NCI-H2081 treated with DMSO at 0.1 percent for 48 hours (cell line): ENCODE measurements at places on chromosomes 2 and 18.

- no peak for DNase-seq
These were observed 49.1 kb downstream of the DDX1 start for GRCh38 chr2:15640784-15641183.

GRCh38 chr2:217977840-217978535 lies 24.8 kb downstream of the TNS1 start:
- DNase-seq: no peak

DNA sequence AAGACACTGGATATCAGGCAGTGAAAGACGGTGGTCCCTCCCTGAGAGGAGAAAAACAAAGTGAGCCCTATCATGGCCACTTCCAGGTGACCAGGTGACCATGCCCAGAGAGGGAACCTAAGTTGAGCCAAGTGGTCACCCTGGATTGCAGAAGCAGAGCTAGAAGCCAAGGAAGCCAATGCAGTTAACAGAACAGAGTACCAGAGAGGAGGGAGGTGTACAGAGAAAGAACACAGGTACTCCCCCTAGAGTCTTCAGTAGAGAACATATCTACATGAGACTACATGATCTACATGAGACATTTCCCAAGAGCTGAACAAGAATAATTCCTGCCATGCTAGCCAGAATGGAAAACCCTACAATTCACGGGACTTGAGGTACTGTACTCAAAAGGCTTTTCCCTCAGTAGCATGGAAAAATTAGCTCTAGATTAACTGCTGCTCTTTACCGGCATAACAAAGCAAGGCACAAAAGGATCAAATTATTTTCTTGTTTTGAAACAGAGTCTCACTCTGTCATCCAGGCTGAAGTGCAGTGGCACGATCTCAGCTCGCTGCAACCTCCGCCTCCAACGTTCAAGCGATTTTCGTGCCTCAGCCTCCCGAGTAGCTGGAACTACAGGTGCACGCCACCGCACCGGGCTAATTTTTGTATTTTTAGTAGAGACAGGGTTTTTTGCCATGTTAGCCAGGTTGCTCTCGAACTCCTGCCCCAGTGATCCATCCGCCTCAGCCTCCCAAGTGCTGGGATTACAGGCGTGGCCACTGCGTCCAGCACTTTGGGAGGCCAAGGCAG lies 23.5 kb downstream of the ROCK2 start:
- DNase-seq: no peak

- no peak for DNase-seq
These were observed 283.3 kb downstream of the NRXN1 start for GRCh38 chr2:50748671-50749070.

GRCh38 chr18:78782951-78783563 lies 196.6 kb upstream of the SALL3 start:
- DNase-seq: no peak

DNA sequence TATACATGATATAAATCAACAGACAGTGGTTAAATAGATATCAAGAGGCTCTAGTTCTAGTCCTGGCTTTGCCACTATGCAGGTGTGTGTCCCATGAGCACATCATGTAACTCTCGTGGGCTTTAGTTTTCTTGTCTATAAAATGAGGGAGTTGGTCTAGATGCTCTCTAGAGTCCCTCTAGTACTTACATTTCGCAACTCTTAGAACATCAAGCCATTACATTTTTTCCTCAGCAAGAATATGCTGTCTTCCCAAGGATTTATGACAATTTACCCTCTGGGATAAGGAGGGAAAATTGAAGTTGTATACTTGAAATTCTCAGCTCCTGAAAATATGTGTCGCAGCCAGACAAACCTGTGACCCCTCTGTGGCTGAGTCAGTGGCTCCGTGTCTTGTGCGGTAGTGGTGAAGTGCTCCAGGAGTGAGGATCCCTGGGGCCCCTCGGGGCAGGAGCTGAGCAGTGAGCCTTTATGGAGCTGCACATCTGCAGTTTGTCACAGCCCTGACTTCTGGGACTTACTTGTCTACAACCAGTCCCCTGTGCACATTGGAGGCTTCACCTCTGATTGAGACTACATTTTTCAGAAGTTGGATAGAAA lies 6.8 kb downstream of the PKP4 start:
- DNase-seq: no peak

GRCh38 chr2:72952110-72952823 lies 34.9 kb downstream of the EMX1 start:
- DNase-seq: no peak

DNA sequence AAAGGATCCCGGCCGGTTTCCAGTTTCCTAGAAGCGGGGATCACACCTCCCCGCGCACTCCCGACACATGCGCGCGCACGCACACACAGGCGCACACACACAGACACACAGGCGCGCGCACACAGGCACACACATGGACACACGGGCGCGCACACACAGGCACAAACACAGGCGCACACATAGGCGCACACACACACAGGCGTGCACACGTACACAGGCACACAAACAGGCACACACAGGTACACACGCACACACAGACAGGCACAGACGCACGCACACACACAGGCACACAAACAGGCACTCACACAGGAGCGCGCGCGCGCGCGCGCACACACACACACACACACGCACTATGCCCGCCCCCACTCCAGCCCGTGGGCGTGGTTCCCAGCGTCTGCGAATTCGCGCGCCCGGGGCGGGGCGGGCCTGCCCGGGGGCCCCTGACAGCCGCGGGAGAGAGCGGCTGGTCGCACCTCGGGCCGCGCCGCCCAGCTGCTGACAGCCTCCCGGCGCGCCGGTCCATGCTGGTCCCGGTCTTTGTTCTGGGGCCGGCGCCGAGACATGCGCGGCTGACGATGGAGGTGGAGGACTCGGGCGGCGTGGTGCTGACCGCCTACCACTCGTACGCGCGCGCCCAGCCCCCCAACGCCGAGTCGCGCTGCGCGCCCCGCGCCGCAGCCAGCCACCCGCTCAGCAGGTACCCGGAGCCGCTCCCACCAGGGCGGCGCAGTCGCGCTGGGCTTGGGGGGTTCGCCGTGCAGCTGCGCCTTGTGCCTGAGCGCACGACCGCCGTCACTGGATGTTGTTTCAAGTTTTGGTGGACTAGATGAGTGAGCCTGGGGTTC lies at the start of gene ARHGAP28:
TSS of gene ARHGAP28 (plus strand) at position 470 of the 845 bp plus-strand sequence. CDS start at position 576, 106 bp downstream.
- peak; percentile 61 for DNase-seq

DNA sequence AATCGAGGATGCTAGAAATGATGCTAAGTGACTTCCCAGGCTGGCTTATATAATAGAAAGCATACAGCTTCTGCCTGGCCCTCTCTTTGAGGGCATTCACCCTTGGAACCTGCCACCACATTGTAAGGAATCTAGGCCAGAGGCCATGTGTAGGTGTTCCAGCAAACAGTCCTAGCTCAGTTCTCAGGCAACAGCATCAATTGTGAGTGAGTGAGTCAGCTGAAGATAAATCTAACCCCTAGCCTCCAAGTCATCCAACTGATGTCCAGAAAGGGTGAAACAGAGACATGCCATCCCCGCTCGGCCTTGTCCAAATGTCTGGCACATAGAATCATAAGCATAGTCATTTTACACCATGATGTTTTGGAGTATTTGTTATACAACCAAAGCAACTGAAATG lies 324.3 kb upstream of the KLHL14 start:
- DNase-seq: no peak

- no peak for DNase-seq
These were observed 1.6 kb upstream of the RHOB start for GRCh38 chr2:20444993-20445910.

DNA sequence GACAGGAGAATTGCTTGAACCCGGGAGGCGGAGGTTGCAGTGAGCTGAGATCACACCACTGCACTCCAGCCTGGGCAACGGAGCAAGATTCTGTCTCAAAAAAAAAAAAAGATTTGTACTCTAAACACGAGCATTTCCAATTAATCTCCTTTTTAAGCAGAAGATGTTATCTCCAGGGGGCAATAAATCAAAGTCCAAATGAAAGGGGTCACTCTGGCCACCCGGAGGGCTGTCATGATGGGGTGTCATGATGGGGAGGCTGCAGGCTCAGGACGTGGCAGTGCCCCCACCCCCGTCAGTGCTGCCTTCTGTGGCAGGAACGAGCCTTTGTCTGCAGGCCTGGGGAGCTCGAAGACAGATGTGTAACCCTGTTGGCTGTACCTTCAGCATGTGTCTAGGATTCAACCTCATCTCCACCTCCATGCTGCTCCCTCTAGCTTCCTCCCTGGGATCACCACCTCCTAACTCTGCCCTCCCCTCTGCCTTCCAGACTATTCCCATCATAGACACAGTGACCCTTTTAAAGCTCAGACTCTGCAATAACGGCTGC lies 76.9 kb upstream of the YWHAQ start:
- no peak for DNase-seq

GRCh38 chr2:86078774-86079545 lies 26.7 kb downstream of the POLR1A start:
- no peak for DNase-seq

- no peak for DNase-seq
These were observed 272.8 kb downstream of the ZNF385B start for GRCh38 chr2:179588486-179589145.

GRCh38 chr2:160635488-160635887 lies 141.9 kb upstream of the RBMS1 start:
- no peak for DNase-seq

DNA sequence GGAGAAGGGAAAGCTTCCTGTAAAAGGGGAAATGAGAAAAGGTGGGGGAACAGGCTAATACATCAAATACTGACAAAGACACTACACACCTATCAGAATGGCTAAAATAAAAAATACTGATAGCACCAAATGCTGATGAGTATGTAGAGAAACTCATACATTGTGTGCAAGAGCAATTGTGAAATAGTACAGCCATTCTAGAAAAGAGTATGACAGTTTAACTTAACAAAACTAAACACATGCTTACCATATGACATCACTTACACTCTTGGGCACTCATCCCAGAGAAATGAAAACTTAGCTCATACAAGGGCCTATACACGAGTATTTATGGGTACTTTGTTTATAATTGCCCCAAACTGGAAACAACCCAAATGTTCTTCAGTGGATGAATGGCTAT lies 53.4 kb downstream of the ZNF638 start:
- DNase-seq: no peak

DNA sequence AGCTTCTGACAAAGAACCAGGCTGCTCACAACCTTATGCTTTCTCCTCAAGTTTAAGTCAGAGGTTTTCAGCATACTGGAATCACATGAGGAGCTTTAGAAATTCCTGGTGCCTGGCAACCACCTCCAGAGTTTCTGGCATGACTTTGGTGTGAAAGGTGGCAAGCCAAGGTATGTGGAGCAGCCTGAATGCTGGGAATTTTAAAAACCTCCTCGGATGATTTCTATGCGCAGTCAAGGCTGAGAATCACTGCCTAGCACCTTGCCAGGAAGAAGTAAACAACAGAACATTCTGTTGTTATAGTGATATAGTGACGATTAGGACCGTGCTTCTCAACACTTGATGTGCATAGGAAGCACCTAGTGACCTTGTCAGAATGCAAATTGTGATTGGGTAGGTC lies 11.7 kb downstream of the CCBE1 start:
- no peak for DNase-seq

- DNase-seq: no peak
These were observed 135.9 kb downstream of the TPGS2 start for GRCh38 chr18:36692921-36693332.

GRCh38 chr2:126467367-126468054 lies 188.4 kb upstream of the GYPC start:
- DNase-seq: no peak
